ENCODE measurements at places on chromosomes 16 and 17.

- peak; percentile 76 for DNase-seq
- peaks cover 77% of the 10 kb centered on the region for H3K4me1 ChIP-seq
- H3K27me3 ChIP-seq: no peaks in the 10 kb centered on the region
These were observed 28.4 kb downstream of the CDH13 start for GRCh38 chr16:82655072-82655714.

- peaks cover 47% of the 10 kb centered on the region for H3K4me1 ChIP-seq
- peak overlapping the region; percentile 51 for H3K4me3 ChIP-seq
- peaks cover 7% of the 10 kb centered on the region for H3K36me3 ChIP-seq
- no peaks in the 10 kb centered on the region for H3K27me3 ChIP-seq
These were observed 8.4 kb downstream of the FOXK2 start for GRCh38 chr17:82527898-82528297.

DNA sequence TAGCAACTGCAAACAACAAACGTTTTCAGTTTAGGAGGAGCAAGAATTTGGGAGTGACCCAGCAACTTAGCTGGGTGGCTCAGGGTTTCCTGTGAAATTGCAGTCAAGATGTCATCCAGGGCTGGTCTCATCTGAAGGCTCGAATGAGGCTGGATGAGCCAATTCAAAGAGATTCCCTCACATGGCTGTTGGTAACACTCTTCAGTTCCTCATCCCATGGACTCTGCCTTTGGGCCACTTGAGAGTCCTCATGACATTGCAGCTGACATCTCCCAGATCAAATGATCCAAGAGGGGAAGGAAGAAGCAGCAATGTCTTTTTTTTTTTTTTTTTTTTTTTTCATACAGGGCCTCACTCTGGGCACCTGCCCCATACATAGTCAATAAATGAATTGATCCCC is 26.3 kb downstream of the UBALD1 start:
- peaks cover 2% of the 10 kb centered on the region for H3K4me1 ChIP-seq
- no peak for DNase-seq
- no peaks in the 10 kb centered on the region for H3K36me3 ChIP-seq
- H3K27ac ChIP-seq: no peak overlapping the region
- peaks cover 25% of the 10 kb centered on the region for H3K27me3 ChIP-seq
- H3K4me3 ChIP-seq: no peak overlapping the region

GRCh38 chr17:79087428-79088143 is 13.0 kb downstream of the ENGASE start:
- H3K36me3 ChIP-seq: peaks cover 15% of the 10 kb centered on the region
- H3K27me3 ChIP-seq: no peaks in the 10 kb centered on the region
- H3K27ac ChIP-seq: no peak overlapping the region

DNA sequence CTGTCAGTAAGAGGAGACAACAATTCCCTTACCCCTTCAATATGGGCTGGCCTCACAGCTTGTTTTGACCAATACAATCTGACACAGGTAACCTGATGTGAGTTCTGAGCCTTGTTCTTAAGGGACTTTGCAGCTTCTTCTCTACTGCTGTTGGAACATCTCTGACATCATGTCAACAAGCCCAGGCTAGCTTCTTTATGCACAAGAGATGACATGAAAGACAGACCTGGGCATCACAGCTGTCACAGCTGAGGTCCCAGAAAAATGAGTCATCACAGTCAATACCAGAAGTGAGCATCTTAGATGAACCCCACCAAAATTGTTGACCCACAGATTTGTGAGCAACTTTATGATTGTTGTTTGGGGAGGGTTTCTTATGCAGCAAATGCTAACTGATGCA is 431.7 kb upstream of the PSMD7 start:
- no peaks in the 10 kb centered on the region for H3K4me1 ChIP-seq
- H3K4me3 ChIP-seq: no peak overlapping the region
- H3K27me3 ChIP-seq: no peaks in the 10 kb centered on the region
- no peak overlapping the region for H3K27ac ChIP-seq
